ENCODE measurements at places on chromosomes 5 and 9.

- DNase-seq: no peak
Measured at GRCh38 chr9:126502417-126503332, 111.1 kb upstream of the LMX1B start.

- peak; percentile 77 for DNase-seq
Measured at GRCh38 chr9:71760901-71761300, 7.4 kb downstream of the CEMIP2 start.

GRCh38 chr9:68507130-68507805 lies 33.4 kb downstream of the TMEM252 start:
- DNase-seq: no peak

DNA sequence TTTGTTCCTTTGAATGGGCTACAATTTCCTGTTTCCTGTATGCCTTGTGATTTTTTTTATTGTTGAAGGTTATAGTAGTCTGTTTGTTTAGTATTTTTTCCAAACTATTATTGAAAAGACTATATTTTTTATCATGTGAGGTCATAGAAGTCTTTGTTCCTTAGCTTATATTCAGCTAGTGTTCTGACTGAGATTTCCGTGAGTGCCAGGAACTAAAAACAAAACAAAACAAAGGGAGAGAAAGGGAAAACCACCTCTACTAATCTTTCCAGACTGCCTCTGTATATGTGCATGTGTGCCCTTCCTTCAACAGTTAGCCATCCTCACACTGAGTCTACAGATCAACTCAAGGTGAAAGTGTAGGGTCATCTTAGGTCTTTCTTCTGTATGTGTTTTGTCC lies 79.0 kb downstream of the OSTF1 start:
- no peak for DNase-seq

DNA sequence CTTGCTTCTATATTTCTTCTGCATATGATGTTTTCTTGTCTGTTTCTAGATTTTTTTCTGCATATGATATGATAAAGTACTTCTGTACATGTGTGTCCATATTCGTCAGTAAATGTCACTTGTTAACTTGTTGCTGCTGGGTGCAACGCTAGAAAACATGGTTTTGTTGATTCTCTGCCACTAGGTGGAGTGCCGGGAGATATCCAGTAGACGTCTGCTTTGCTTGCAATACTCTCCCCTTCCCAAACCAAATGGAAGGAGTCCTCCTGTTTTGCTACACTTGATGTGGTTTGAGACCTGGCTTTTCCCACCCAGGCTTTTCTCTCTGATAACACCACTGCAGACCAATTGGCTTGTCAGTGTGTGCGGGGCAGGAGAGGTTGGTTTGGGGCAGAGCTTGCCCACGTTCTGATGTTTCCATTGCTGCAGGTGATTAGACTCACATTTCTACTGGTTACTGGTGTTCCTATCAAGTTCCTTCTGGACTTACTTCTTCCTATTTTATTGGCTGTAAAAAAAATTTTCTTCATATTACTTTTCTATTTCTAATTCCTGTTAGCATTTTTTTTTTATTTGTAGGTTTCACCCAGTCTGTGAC lies 900.0 kb upstream of the CDH10 start:
- peak; percentile 78 for DNase-seq

GRCh38 chr5:162160401-162160800 lies 92.8 kb downstream of the GABRG2 start:
- DNase-seq: no peak
